ENCODE measurements at places on chromosomes 7 and 10.

GRCh38 chr10:9339716-9340115 is 1285.2 kb downstream of the GATA3 start:
- no peak for DNase-seq

DNA sequence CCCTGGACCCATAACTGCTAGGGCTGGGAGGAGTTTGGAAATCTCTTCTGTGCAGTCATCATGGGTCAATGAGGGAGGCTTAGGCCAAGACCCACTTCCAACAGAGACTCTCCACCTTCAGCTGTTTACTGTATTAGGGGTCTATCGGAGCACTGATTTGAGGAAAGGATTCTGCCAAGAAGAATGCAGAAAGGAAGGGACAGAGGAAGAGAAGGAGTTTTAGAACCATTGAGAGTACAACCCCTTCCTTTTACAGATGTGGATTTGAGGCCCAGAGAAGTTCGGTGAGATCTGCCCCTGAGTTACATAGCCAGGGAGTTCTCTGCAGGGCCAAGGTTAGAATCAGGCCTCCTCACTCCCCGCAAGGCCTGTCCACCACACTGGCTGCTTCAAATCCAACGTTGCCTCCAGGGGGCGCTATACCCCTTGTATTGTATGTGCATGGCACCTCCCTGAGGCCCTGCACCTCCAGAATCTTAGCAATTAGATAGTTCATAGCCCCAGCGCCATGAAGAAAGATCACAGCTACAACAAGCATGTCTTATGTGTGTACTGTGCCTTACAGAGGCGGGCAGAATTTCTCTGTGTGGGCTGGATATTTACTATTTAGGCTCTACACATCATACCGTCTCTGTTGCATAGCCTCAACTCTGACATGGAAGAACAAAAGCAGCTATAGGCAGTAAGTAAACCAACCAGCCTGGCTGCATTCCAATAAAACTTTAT is 246.8 kb downstream of the SKIDA1 start:
- peak; percentile 90 for DNase-seq

DNA sequence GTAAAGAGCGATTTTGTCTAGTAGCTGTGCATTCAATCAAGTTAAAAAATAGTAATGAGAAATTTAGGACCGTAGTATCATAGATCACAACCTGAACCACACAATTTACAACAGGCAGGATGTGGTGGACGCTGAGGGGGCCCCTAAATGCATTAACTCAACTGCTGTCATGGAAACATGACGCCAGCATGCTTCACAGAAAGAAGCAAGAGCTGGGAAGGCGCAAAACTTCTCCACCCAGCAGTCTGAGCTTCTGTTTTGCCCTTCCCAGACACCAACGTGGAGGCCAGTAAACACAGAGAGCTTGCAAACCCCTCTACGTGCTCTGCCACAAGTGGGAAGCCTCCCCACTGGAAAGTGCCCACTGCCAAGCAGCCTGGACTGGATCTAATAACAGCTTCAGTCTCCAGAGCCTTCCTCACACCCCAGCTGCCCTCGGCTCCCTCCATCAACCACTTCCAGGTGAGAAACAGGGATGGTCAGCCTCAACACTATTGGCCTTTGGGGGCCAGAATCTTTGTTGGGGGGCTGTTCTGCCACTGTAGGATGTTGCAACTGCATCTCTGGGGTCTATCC is 151.8 kb downstream of the SFMBT2 start:
- no peak for DNase-seq

DNA sequence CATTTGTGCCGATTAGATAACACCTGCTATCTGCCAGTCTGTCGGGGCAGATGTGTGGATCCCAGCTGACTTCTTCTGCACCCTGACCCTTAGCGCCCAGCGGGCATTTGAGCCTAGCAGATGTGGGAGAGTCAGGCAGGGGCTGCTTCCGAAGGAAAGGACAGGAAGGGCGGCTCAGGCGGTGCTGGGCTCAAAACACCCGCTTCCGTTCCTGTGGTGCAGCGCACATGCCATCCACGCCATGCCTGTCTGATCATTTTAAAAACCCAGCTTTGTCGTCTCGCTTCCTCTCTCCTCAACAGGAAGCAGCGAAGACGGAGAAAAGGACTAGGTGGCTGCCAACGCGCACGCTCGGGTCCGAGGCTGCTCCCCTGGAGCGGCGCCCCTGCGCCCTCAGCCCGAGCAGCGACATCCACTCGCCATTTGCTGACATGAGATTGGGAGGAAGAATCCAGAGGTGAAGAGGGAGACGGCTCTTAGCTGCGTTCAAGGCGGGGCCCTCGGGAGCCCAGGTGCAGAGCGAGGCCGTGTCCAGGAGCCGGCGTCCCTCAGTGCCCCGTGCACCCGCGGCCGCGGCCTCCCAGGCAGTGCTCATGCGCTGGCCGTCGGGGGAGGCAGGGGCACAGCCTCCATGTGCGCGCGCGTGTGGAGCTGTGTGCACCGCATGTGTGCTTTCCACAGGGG is 5.9 kb upstream of the BHLHA15 start:
- no peak for DNase-seq

DNA sequence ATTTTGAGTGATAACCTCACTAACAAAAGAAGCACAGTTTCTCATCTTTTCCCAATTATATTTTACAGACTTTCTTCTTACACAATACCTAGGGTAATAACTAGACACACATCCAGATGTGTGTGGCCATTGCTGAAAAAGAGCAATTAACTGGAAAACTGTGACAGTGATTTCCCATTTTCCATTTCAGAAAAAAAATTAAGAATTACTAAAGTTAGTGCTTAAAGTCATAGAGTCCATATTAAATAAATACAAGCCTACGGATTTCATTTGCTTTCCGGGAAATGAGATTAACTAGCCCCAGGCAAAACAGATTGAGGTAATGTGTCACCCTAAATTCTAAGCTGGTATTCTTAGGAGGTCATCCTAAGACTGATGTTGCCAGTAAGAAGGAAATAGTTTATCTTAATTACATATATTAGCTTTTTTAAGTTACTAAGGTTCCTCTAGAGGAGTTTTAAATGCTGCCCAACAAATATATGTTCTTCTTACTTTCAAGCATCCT is 10.2 kb upstream of the MACC1 start:
- no peak for DNase-seq

GRCh38 chr7:2289111-2289586 is 25.1 kb downstream of the SNX8 start:
- no peak for DNase-seq

DNA sequence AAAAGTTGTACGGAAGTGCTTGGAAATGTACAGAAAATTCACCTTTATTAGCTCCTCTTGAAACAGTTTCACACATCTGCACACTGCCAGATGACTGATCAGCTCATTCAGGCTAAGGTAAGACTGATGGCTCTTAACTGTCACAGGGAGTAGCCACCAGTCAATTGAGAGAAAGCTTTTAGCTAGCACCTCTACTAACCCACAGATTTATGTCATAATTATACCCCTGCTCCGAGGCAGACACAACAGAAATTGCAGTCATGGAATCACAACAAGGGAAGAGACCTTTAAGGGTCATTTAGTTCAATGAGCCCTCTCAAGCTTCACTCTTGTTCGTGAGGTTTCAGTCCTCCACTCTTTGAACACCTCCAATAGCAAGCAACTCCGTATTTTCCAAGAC is 235.4 kb downstream of the TRIL start:
- no peak for DNase-seq

DNA sequence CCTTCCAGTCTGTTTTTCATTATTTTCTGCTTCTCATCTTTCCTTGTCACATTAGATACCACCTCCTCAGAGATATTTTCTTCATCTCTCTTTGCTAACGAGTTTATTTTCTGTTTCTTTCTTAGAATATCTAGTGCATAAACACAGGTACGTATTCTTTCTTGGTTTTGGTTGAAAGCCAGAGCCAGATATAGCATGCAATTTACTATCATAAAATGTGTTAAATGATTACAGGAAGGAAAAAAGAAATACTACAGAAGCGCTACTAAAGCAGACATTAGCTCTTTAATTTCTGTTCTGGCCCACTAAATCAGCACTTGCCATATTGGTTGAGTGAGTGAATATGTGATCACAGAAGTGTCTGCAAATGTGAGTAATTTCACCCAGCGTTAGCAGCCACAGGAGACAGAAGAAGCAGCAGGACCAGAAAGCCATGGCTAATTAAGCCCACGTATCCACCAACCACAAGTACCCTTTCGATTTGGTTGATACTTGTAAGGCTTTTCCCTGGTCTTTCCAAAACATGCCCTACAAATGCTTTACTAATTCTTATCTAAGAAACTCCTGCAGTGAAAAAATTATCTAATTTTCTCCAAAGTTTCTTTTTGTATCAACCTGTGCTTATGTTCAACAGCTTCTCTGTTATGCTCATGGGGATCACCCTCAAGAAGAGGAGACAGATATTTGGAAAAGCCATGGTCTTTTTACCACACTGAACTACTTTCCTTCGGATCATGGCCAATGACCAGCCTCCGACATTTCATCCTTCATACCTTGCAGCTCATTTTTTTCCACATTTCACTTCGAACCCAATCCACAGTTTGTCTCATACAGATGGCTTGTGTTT is 23.1 kb upstream of the MACC1 start:
- no peak for DNase-seq

GRCh38 chr10:65348637-65349036 is 1577.2 kb upstream of the LRRTM3 start:
- no peak for DNase-seq

DNA sequence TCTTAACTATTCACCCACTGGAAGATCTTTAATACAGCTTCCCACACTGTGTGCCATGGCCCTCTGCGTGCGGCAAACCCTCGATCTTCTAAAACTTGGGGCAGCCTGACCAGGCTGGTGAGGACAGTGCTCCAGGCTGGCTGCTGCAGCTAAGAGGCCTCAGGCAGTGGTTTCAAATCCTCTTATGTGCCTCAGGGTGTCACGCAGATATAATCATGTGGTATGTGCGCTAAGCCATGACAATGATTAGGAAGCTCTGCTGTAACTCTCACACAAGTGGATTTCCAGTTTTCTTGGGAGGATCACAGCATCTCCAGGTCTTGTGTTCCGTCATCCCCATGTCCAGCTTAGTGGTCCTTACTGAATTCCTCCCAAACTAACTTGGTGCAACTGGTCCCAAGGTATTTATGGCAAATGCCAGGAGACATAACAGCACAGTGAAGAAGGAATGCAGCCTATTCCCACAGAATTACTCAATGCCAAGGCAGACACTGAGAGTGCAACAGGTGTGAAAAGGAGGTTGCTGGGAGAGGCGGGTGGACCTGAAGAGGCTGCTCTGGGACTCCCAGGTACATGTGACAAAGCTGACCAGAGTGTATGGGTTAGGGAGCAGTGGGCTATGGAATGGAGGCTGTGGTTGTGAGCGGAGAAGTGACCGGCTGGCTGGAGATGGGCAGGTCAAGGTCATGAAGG is 2.3 kb downstream of the HPS1 start:
- DNase-seq, result no peak

- no peak for DNase-seq
Measured at GRCh38 chr10:95447685-95448084, 113.5 kb downstream of the SORBS1 start.

- no peak for DNase-seq
Measured at GRCh38 chr7:148698007-148698396, 701 bp upstream of the CUL1 start.

GRCh38 chr10:11179516-11180105 is 161.9 kb downstream of the CELF2 start:
- DNase-seq, result no peak

GRCh38 chr10:33715303-33715975 is 381.0 kb upstream of the NRP1 start:
- DNase-seq, result no peak

GRCh38 chr10:95761939-95762492 is 6.1 kb downstream of the ENTPD1 start:
- no peak for DNase-seq

DNA sequence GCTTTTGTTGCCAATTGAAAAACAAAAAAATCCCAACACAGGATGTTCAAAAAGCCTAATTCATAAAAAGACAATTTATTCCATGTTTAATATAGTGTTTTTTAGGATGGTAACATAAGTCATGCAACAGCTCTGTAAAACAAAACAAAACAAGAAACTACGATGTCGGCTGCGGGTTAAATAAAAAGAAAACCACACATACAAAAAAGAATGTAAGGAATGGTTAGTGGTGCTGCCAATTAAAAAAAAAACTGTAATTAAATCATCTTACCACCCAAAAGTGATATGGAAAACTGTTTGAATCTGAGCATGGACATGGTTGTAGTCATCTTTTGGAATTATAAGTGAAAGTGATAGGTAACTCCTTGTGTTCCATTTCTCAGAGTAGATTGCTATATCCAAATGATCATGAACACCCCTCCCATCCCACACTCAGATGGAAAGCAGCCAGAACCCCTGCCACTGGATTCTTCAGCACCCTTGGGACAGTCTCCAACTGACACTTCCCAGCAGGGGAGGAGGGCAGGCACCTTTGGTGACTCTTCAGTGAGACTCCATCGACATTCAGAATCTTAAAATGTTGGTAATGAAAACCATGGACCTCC is 14.3 kb upstream of the DAGLB start:
- no peak for DNase-seq

DNA sequence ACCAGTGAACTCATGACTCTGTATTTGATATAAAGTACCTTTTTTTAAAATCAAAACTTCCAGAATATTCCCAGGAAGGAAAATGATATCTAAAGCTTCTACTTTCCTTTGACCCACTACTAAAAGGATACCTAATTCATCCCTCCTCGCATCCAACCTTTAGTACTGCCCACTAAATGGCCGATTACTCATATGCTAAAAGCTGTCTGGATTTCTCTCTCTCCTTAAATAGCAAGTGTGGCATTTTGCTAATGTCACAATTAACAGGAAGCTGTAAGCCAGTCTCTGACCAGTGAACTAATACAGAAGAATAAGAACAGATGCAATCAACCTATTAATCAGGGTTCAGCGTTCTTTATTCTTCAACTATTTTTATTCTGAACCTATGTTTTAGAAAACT is 59.0 kb downstream of the DNAJB9 start:
- DNase-seq, result no peak

DNA sequence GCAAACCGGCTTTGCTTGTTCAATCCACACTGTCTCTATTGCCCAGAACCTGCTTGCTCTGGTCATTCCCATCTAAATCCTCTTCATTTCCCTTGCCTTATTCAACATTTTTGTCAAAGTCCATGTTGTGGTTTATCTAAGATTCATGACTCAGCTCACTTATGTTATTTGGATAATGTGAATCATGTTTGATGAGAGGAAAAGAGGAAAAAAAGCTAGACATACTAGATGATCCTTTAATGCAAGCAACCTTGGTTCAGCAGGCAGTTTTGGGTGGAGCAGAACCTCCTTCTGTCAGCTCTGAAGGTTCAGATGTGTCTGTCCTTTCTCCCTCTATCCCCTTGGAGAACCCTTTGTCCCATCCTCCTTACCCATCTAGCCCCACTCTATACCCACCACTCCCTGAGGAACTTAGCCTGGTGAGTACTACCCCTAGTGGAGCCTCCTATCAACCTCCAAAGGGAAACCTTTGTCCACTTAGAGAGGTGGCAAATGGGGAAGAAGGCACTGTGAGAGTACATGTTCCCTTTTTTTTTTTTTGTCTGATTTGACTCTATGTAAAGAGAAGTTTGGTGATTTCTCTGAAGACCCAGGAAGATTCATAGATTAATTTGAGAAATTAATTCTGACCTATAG is 2.1 kb upstream of the SAMD9L start:
- peak; percentile 73 for DNase-seq
